ENCODE measurements at places on chromosomes 2 and 18.

DNA sequence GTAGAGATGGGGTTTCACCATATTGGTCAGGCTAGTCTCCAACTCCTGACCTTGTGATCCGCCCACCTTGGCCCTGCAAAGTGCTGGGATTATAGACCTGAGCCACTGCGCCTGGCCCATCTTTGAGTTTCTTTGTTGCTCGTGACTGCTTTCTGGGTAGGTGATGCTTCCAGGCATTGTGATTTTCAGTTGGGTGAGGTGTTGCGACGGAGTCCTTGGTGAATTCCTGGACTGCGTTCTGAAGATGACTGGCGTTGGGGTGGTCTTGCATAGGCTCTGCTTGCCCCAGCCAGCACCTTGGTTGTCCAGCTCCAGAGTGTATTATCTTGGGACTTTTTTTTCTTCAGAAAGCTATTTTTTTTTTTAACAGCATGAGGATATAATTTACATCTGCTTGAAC lies 103.4 kb downstream of the DCDC2C start:
- H3K4me1 ChIP-seq, result no peaks in the 10 kb centered on the region
- H3K27ac ChIP-seq, result no peak overlapping the region
- no peak for DNase-seq
- H3K4me3 ChIP-seq, result no peak overlapping the region
- no peaks in the 10 kb centered on the region for H3K27me3 ChIP-seq
- no peaks in the 10 kb centered on the region for H3K36me3 ChIP-seq

DNA sequence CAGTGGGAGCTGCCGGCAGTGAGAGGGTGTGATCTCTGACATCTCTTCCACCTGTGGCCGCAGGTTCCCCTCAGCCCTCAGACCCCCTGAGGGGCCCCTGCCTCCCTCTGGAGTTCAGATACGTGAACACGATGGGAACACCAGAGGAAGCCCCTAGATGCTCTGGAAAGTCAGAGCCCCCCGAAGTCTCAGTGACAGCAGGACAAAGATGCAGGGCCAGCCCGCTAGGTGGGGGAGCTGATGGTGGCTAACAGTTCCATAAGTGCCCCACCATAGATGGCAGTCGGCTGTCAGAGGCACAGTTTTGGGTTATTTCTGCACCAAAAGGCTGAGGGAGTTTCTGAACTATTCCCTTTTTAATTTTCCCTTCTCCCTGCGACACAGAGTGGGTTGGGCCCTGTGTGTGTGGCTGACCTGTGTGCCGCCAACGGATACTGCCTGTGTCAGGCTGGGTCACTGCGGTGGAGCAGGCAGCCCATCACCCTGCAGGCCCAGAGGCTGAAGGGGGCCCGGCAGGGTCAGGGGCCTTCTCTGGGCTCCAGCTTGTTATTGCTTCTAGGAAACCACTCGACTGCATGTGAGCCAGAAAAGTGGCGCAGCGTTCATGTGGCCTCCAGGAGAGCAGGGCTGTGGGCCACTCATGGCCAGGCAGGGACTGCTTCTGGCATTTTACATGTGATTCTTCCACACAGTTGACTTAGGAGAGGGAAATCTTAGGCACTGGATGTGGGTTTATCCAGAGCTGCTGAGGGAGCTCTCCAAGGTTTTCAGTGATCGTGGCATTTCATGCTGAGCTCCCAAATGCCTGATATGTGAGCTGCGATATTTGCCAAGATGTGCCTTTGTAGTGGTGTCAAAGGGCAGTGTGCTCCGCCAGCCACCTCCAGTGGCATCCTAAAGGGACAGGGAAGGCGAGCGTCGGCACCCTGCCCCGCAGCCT lies 225.1 kb downstream of the SH3RF3 start:
- H3K36me3 ChIP-seq, result no peaks in the 10 kb centered on the region
- no peak overlapping the region for H3K4me3 ChIP-seq
- H3K27ac ChIP-seq, result no peak overlapping the region
- no peaks in the 10 kb centered on the region for H3K27me3 ChIP-seq

GRCh38 chr2:234879671-234880455 lies 72.0 kb upstream of the SH3BP4 start:
- H3K36me3 ChIP-seq, result no peaks in the 10 kb centered on the region
- H3K4me3 ChIP-seq, result no peak overlapping the region
- H3K27ac ChIP-seq, result no peak overlapping the region
- H3K27me3 ChIP-seq, result no peaks in the 10 kb centered on the region
- H3K4me1 ChIP-seq, result no peaks in the 10 kb centered on the region

DNA sequence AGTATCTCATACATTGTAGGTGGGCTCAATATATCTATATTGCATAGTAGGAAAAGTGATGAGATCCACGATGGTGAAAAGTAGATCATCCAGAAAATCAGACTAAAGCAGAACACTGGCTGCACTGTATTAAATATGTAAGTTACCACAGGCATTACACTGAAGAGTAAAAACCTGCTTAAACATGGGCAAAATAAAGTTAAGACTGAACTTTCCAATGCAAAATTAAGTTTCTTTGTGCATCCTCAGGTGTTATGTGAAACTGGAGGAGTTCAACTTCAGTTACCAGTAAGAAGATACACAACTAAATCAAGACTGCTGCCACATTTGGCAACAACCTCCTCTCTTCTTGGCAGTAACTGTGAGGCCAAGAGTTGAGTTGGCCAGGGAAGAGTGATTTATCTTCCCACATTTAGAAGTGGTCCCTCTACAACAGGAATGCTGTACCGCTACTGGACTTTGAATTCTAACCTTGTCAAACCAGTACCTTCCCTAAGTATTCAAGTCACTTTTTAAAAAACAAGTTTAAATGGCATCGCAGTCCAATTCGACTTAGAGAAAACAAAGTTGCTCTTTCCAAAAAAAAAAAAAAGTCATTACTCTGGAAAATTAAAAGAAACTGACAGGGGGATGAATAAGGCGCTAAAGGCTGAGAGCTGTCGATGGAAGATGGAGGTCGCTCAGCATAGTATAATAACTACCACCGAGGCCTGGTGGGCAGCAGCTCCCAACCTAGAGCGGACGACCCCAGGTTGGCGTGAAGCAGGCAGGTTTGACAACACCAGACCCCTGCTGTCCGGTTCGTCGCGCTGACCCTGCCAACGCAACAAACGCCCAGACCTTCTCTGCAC lies 1.1 kb downstream of the MAP4K3 start:
- peak overlapping the region; percentile 98 for H3K27ac ChIP-seq
- no peaks in the 10 kb centered on the region for H3K4me1 ChIP-seq
- H3K27me3 ChIP-seq, result no peaks in the 10 kb centered on the region
- H3K36me3 ChIP-seq, result no peaks in the 10 kb centered on the region

DNA sequence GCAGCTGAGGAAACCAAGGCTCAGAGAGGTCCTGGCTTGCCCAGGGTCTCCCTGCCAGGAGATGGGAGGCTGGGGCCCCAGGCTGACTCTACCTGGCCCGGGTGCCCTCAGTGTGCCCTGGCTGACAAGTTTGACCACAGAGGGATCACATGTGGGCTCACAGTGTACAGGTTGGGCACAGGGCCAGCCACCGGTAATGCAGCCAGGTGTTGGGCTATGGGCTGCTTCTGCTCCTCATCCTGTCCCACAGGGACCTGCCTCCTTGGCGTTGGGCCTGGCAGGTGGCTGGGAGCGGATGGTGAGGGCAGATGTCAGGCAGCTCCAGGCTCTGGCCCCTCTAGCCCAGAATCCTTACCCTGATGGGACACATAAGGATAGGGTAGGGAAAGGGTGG lies 250.5 kb downstream of the LOXHD1 start:
- DNase-seq, result peak; percentile 46
- no peaks in the 10 kb centered on the region for H3K36me3 ChIP-seq
- H3K4me1 ChIP-seq, result no peaks in the 10 kb centered on the region
- no peaks in the 10 kb centered on the region for H3K27me3 ChIP-seq
- peak overlapping the region; percentile 48 for H3K27ac ChIP-seq

DNA sequence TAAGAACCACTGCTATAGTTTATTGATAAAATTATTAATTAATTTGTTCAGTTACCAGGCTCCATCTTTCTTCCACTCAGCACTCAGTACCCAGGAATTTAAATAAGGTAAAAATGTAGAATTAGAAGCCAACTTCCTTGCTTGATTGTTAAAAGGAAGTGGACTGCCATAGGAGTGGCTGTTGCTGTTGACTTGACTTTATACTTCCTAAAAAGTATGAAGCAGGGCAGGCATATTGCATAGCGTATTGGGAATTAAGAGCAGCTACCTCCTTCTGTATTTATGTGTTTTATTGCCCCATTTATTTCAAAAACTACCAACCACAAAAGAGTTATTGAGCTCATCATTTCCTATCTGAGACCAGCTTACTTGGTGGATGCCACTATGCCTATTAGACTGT lies 27.9 kb downstream of the PSMD1 start:
- peaks cover 13% of the 10 kb centered on the region for H3K36me3 ChIP-seq
- H3K27me3 ChIP-seq, result no peaks in the 10 kb centered on the region
- no peak overlapping the region for H3K27ac ChIP-seq
- no peaks in the 10 kb centered on the region for H3K4me1 ChIP-seq
- no peak overlapping the region for H3K4me3 ChIP-seq
- DNase-seq, result no peak

GRCh38 chr2:70633508-70633907 lies 79.9 kb upstream of the TGFA start:
- no peaks in the 10 kb centered on the region for H3K4me1 ChIP-seq
- H3K27me3 ChIP-seq, result no peaks in the 10 kb centered on the region
- H3K27ac ChIP-seq, result no peak overlapping the region
- H3K4me3 ChIP-seq, result no peak overlapping the region

DNA sequence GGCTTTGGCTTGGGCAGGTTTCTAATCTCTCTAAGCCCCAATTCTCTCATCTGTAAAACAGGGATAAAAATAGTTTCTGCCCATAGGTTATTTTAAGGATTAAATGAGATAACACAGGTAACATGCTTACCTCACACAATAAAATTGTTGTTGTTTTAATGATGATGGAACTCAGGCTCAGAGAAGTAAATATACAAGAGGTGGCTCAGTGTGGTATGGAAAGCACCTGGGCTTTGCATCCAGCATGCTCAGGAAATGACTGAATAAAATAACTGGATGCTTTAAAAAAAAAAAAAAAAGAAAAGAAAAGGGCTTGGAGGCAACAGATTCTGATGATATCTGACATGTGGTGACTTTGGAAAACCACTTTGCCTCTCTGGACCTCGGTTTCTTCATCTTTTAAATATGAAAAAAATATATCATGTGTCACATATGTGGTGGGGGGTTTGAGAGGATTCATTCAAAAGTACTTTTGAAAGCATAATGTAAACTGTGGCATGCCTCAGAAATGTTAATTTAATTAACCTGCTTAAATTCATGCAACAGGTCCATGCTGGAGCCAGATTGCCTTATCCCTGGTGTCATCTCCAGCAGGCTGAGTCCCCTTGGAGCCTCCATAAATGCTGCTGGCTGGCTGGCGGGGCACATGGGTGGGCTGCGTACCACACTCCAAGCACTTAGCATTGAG lies 112.8 kb upstream of the CDC42EP3 start:
- H3K4me1 ChIP-seq, result no peaks in the 10 kb centered on the region
- no peak overlapping the region for H3K4me3 ChIP-seq
- no peak for DNase-seq
- no peaks in the 10 kb centered on the region for H3K36me3 ChIP-seq
- no peaks in the 10 kb centered on the region for H3K27me3 ChIP-seq

- no peak overlapping the region for H3K4me3 ChIP-seq
- DNase-seq, result no peak
- no peaks in the 10 kb centered on the region for H3K27me3 ChIP-seq
- H3K27ac ChIP-seq, result no peak overlapping the region
These were observed 29.3 kb downstream of the SYT4 start for GRCh38 chr18:43247944-43248343.

GRCh38 chr18:7871560-7872456 lies 304.7 kb downstream of the PTPRM start:
- no peak for DNase-seq
- no peaks in the 10 kb centered on the region for H3K27me3 ChIP-seq
- no peak overlapping the region for H3K27ac ChIP-seq
- no peaks in the 10 kb centered on the region for H3K36me3 ChIP-seq
- no peaks in the 10 kb centered on the region for H3K4me1 ChIP-seq
- no peak overlapping the region for H3K4me3 ChIP-seq

DNA sequence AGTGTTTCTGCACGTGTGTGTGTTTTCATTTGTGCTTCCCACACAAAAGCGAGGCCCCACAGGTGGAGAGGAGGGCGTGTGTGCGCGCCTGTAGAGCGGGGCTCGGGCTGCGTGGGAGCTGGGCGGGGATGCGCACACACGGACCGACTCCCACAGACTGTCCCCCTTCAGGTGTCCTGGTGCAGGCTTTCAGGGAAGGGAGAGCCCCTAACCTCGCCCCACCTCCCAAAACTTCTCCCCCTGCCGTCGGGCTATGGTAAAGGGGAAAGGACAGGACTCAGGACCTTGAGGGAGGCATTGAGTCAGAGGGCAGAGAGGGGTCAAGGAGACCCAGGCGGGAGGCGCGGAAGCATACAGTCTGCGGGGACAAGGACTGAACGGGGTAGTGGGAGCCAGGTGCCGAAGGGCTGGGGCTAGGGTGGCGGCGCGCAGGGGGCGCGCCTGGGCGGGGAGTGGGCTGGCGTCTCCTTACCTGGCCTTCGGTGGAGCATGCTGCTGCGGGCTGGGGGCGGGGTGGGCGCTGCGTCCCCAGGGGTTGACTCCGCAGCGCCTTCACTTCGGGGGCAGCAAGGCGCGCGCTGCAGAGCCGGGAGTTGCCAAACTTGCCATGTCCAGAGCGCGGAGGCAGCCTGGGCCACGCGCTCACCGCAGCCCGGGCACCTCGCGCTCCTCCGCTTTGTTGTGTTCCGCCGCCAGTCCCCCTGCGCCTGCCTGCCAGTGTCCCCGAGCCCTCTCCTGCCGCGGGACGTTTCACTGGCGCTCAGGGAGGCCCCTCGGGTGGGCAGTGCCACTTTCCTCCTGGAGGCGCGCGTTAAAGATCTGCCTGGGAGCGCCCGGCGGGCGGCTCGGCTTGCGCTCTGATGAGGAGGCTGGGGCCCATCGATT lies 302.0 kb downstream of the NCKAP5 start:
- H3K4me3 ChIP-seq, result peak overlapping the region; percentile 57
- DNase-seq, result no peak
- no peaks in the 10 kb centered on the region for H3K4me1 ChIP-seq
- H3K27ac ChIP-seq, result peak overlapping the region; percentile 65
- no peaks in the 10 kb centered on the region for H3K36me3 ChIP-seq
- H3K27me3 ChIP-seq, result no peaks in the 10 kb centered on the region

GRCh38 chr2:26059542-26059941 lies 25.7 kb downstream of the RAB10 start:
- H3K4me3 ChIP-seq, result no peak overlapping the region
- H3K27me3 ChIP-seq, result no peaks in the 10 kb centered on the region
- H3K36me3 ChIP-seq, result no peaks in the 10 kb centered on the region
- H3K27ac ChIP-seq, result no peak overlapping the region
- DNase-seq, result no peak

DNA sequence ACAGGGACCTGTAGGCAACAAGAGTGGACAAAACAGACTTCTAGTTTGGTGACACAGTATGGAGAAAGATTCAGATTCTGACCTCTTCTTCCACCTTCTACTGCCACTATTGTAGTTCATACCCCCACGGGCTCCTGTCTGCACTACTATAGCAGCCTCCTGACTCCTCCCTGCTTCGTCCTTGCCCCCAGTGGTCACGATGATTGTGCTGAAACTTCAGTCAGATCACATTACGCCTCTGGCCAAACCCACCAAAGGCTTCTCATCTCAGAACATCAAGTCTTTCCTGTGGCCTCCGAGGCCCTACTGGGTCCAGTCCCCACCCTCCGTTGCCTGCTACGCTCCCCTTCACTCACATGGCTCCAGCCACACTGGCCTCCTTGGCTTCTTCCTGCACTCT lies 147.6 kb downstream of the CYP26B1 start:
- no peaks in the 10 kb centered on the region for H3K36me3 ChIP-seq
- no peak overlapping the region for H3K4me3 ChIP-seq
- H3K27me3 ChIP-seq, result no peaks in the 10 kb centered on the region
- no peak for DNase-seq
- H3K4me1 ChIP-seq, result no peaks in the 10 kb centered on the region
- H3K27ac ChIP-seq, result no peak overlapping the region
